ENCODE measurements at places on chromosomes 12 and 14. TPM values are rescaled to one million over a fixed set of nuclear protein-coding genes. Genes with fewer than 3 reads are reported as not detected.

DNA sequence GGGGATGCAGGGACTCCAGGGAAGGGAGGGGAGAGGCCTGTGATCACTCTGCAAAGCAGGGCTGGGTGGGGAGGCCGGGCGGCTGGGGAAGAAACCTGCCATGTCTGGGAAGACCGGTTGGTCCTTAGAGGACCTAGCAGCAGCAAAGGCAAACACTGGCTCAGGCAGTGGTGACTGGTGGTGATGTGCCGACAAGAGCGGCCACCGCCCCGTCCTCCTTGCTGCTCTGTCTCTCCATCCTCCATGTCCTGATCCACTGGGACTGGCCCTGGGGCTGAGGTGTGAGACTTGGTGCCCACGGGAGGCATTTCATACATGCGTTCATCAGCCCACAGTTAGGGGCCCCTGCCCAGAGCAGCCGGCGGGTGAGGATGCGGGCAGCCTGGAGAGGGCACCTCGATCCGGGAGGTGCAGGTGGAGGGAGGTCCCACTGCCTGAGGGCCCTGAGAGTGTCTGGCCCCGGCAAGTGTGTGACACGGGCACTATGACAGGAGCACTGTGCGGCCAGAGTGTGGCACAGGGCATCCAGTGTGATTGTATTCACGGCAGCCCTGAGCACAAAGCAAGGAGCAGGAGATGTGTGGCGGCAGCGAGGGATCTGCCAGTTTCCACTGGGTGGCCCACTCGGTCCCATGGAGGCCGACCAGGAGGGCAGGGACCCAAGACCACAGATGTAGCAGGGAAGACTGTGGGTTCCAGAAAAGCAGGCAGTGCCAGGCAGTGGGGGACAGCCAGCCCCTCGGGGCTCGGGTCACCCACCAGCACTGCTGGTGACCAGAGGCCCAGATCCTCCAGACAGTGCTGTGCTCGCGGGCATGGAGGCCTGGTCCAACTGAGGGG, 13.9 kb downstream of the ANKRD9 start:
- no peak for ATAC-seq

- no peak for ATAC-seq
Measured at GRCh38 chr12:1907652-1908611, 10.5 kb downstream of the CACNA2D4 start.

GRCh38 chr12:52359621-52360061, 7.6 kb downstream of the KRT85 start:
- no peak for ATAC-seq

- ATAC-seq: no peak
Measured at GRCh38 chr12:122064780-122065588, 13.6 kb upstream of the MLXIP start.

DNA sequence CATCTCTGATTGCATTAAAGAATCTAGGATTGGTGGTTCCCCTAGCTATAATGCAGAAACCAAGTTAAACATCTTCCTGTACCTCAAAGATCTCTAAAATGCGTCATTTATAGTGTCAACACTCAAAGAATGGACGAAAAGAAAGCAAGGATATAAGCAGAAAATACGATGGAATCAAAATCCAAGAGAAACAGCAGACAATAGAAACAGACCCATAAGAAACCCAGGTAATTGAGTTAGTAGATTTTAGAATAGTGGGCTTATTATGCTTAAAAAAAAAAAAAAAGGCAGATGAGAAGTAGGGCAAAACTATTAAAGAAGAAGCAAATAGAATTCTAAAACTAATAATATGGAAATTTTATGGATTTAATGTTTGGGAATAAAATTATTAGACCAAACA, 44.4 kb downstream of the USP15 start:
- no peak for ATAC-seq

DNA sequence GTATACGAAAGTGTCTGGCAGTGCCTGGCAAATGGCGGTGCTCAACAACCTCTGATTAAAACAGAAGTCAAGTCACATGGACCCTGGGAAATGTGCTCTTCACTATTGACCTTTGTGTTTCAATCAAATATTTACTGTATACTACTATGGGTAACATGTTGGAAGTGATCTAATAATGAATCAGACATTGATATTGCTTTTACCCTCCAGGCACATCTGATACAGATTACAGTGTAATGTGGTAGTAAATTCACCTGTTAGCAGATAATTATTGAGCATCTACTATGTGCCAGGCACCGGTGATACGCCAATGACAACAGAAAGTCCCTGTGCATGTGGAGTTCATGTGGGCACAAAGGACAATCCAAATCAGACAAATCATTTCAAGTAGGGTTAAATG, 63.1 kb downstream of the STON2 start:
- ATAC-seq: no peak

TCP11L2 gene
- 9.6 TPM for total RNA-seq

- ATAC-seq: no peak
Measured at GRCh38 chr12:113145720-113146551, 3.6 kb upstream of the CFAP73 start.

TMEM119 gene
- total RNA-seq: 0.24 TPM

TUBA1A gene
- total RNA-seq: 57.9 TPM

GRCh38 chr12:27580561-27581330, 56.7 kb downstream of the PPFIBP1 start:
- no peak for ATAC-seq

GRCh38 chr12:64105026-64105425, 117.1 kb downstream of the KICS2 start:
- ATAC-seq: no peak

AKAP5 gene
- total RNA-seq: 0.82 TPM

- ATAC-seq: no peak
Measured at GRCh38 chr12:112964915-112965314, 13.4 kb upstream of the OAS2 start.

Data from activated T-helper 17 cell treated with anti-CD3 and anti-CD28 coated beads, Interleukin-2, amount 50 U/mL, for 72 hours (primary cell).